ENCODE measurements at places on chromosomes 2 and 18. TPM values are rescaled to one million over a fixed set of nuclear protein-coding genes. Genes with fewer than 3 reads are reported as not detected.

MXD1 gene
- 63.7 TPM for polyA plus RNA-seq

DNPEP gene
- 89.7 TPM for polyA plus RNA-seq

IL36G gene
- polyA plus RNA-seq, result 0.14 TPM

SERPINB13 gene
- polyA plus RNA-seq, result 0.20 TPM

IL36B gene
- polyA plus RNA-seq, result not detected

VAMP5 gene
- polyA plus RNA-seq, result 77.3 TPM

PRKAG3 gene
- 0.01 TPM for polyA plus RNA-seq

ATOH8 gene
- polyA plus RNA-seq, result 49.7 TPM

UGT1A5 gene
- not detected for polyA plus RNA-seq

SMC6 gene
- 7.4 TPM for polyA plus RNA-seq

EIF2AK2 gene
- polyA plus RNA-seq, result 7.5 TPM

CERKL gene
- 1.8 TPM for polyA plus RNA-seq

DIPK1C gene
- not detected for polyA plus RNA-seq

NEU2 gene
- not detected for polyA plus RNA-seq

- DNase-seq, result no peak
- H3K4me3 ChIP-seq, result no peak overlapping the region
- no peaks in the 10 kb centered on the region for H3K36me3 ChIP-seq
- peaks cover 10% of the 10 kb centered on the region for H3K4me1 ChIP-seq
- H3K27me3 ChIP-seq, result no peaks in the 10 kb centered on the region
- peak overlapping the region; percentile 45 for H3K27ac ChIP-seq
These were observed 41.4 kb upstream of the EML4 start for GRCh38 chr2:42127425-42128424.

- H3K27ac ChIP-seq, result peak overlapping the region; percentile 52
- H3K4me3 ChIP-seq, result no peak overlapping the region
- no peak for DNase-seq
- no peaks in the 10 kb centered on the region for H3K27me3 ChIP-seq
- H3K4me1 ChIP-seq, result peaks cover 3% of the 10 kb centered on the region
These were observed 281.9 kb downstream of the ZEB2 start for GRCh38 chr2:144237830-144238627.

DNA sequence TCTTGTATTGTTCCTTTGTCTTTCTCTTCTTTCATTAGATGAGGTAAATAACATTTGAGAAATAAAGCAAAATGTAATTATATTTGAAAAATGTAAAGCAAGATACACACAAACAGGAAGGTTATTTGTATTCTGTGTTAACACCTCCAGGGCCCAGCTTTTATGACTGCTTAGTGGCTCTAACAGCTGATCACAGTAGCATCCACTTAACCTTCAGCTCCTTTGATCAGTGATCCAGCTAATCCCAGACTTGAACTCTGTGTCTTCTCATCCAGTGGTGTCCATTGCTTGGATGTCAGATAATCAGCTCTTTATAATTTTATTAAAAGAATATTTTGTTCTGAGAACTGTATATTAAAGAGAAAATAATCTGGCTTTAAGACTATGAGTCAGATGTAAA lies 44.5 kb downstream of the PSMD14 start:
- H3K4me3 ChIP-seq, result no peak overlapping the region
- H3K4me1 ChIP-seq, result no peaks in the 10 kb centered on the region
- no peaks in the 10 kb centered on the region for H3K36me3 ChIP-seq
- DNase-seq, result no peak

DNA sequence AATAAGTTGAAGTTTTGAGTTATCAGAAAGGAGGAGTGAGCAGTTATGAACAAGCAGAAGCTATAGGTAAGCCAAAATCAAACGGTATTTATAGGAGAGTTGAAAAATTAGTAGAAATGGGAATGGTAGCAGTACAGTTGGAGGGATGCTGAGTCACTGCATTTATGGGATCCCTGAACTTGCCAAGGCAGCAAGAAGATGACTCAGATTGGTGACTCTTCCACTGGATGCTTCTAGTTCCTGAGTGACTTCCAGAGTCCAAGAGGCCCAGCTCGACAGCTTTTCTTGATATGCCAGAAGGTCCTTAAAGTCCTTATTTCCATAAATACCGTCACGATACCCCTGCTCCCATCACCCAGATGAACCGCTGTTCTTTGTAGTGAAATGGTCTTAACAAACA lies 31.1 kb upstream of the ACTR3 start:
- H3K36me3 ChIP-seq, result no peaks in the 10 kb centered on the region
- DNase-seq, result no peak
- H3K27me3 ChIP-seq, result no peaks in the 10 kb centered on the region
- no peaks in the 10 kb centered on the region for H3K4me1 ChIP-seq

- no peaks in the 10 kb centered on the region for H3K27me3 ChIP-seq
- H3K27ac ChIP-seq, result peak overlapping the region; percentile 95
- H3K36me3 ChIP-seq, result no peaks in the 10 kb centered on the region
- H3K4me3 ChIP-seq, result peak overlapping the region; percentile 59
- DNase-seq, result peak; percentile 87
These were observed 539 bp downstream of the LAPTM4A start for GRCh38 chr2:20050646-20051531.

DNA sequence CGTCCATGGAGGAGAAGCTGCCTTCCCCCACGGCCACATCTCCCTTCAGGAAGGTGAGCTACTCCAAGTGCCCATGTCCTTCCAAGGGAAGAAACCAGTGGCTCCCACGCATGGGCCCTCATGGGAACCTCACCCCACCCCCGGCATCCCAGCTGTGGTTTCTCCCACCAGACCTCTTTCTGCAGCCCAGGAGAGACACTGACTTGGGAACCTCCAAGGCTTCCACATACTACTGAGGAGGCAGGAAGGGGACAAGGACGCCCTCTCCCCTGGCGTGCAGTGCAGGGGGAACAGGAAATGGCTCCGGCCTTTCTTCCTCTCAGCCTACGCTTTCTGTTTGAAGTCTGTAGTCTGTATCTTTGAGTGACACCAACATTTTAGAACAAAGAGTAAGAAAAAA lies 104.5 kb upstream of the EPC2 start:
- H3K4me1 ChIP-seq, result peaks cover 3% of the 10 kb centered on the region
- H3K4me3 ChIP-seq, result no peak overlapping the region
- no peaks in the 10 kb centered on the region for H3K27me3 ChIP-seq
- DNase-seq, result no peak

DNA sequence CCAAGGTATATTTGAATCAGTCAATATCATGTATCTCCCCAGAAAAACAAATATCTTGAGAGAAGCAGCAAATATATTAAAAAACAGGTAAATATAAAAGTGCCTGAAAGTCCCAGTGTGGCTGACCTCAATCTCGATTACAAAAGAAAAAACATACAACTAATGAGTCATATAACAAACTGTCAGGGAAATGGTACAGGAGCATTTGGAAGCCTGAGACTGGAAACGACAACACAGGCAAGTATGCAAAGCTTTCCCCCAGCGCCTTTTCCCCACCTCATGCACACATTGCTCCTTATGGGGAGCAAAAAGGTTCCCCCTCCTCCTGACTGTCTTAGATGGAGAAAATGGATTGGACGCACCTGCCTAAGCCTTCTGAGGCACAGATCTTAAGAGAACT lies 230.7 kb downstream of the TMX3 start:
- no peaks in the 10 kb centered on the region for H3K4me1 ChIP-seq
- no peak overlapping the region for H3K4me3 ChIP-seq
- no peak for DNase-seq
- no peak overlapping the region for H3K27ac ChIP-seq
- no peaks in the 10 kb centered on the region for H3K36me3 ChIP-seq
- no peaks in the 10 kb centered on the region for H3K27me3 ChIP-seq

DNA sequence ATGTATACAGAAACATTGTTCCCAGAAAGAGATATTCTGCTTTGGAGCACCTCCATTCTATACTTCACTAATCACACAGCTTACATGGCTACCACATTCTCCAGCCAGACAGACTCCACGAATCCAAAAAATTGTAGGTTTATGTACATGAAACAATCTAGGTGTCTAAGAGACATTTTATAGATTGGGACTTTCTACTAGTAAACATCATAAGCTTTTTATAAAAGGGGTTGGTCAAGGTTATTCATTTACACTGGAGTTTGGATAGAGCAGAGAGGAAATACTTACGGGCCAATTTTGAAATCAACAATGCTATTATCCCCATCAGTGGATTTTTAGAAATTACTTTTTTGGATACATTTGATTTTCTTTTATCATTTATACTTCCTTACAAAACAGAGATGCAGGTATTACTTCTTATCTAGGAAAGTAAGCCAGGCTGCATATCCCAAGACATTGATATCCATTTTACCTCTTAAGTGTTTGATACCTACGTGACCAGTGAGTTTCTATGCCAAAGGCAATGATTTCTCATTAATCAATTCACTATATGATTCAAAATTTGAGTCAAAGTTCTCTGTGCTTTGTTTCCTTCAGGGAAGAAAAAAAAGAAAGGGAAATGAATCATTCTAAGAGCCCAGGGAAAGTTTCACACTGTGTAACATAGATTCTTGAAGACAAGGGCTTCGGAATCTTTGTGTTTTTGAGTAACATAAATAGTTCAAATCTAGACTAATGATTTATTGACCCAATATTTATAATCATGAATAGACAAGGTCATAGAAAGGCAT lies 140.5 kb downstream of the PTH2R start:
- H3K27ac ChIP-seq, result no peak overlapping the region
- H3K36me3 ChIP-seq, result no peaks in the 10 kb centered on the region
- DNase-seq, result no peak
- H3K4me1 ChIP-seq, result no peaks in the 10 kb centered on the region

- no peak overlapping the region for H3K4me3 ChIP-seq
- H3K4me1 ChIP-seq, result no peaks in the 10 kb centered on the region
- no peak overlapping the region for H3K27ac ChIP-seq
- H3K36me3 ChIP-seq, result no peaks in the 10 kb centered on the region
- H3K27me3 ChIP-seq, result no peaks in the 10 kb centered on the region
- no peak for DNase-seq
These were observed 133.4 kb upstream of the LRRTM1 start for GRCh38 chr2:80437959-80438358.

DNA sequence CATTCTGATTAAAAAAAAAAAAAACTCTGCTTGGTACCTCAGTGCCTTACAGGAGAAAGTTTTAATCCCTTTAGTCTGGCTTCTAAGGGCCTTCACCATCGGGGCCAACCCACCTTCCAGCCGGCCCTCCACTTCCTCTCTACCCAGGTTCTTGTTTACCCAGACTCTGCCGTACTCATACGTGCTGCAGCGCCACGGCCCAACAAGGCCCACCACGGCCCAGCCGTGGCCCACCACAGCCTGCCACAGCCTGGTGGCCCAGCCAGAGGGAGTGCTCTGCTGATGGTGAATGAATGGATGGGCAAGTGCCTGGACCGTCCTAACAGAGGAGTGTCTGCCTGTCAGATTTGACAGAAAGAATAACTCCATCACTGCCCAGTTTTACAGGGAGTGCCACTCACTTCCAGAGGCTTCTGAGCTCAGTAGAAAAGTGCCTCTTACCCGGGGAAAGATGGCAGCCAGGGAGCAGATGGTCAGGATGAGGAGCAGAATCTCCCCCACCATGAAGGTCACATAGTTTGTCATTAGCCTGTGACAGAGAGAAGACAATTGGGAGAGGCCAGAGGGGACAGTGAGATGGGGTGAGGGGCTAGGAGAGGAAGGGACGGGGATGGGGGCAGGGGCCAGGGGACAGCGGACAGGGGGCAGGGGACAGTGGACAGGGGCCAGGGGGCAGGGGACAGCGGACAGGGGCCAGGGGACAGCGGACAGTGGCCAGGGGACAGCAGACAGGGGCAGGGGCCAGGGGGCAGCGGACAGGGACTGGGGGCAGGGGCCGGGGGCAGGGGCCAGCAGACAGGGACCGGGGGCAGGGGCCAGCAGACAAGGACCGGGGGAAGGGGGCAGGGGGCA lies 38.2 kb downstream of the CENPO start:
- no peaks in the 10 kb centered on the region for H3K27me3 ChIP-seq
- H3K4me3 ChIP-seq, result no peak overlapping the region
- H3K36me3 ChIP-seq, result peaks cover 3% of the 10 kb centered on the region
- no peak for DNase-seq

DNA sequence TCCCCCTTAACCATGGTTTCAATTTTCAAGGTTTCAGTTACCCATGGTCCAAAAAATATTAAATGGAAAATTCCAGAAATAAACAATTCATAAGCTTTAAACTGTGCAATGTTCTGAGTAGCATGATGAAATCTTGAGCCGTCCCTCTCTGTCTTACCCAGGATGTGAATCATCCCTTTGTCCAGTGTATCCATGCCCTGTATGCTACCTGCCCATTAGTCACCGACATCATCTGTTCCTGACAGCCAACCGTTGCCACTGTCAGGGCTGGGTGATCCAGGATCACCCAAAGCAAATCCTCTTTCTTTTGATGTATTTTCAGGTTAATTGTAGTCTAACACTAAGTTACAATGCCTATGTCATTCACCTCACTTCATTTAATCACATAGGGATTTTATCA lies 15.7 kb upstream of the OLA1 start:
- no peaks in the 10 kb centered on the region for H3K4me1 ChIP-seq
- no peaks in the 10 kb centered on the region for H3K36me3 ChIP-seq
- no peak overlapping the region for H3K4me3 ChIP-seq
- H3K27ac ChIP-seq, result no peak overlapping the region
- DNase-seq, result no peak

DNA sequence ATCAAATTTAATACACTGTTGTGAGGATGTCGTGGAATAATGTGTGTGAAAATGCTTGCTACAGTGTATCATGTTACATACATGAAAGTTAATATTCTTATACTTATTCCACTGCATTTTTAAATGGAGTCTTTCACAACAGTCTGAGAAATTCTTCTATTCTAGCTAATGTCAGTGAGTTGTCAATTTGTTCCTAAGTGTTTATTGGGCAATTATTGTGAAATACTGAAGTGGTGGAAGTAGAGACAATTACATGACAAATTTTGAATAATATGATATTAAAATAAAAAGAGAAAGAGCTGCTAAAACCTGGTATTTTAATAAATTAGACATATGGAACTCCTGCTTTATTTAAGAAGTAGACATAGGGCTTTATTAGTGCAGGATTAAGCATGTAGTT lies 176.1 kb downstream of the PTPRM start:
- no peak overlapping the region for H3K27ac ChIP-seq
- no peak overlapping the region for H3K4me3 ChIP-seq
- no peaks in the 10 kb centered on the region for H3K36me3 ChIP-seq
- no peaks in the 10 kb centered on the region for H3K27me3 ChIP-seq

DNA sequence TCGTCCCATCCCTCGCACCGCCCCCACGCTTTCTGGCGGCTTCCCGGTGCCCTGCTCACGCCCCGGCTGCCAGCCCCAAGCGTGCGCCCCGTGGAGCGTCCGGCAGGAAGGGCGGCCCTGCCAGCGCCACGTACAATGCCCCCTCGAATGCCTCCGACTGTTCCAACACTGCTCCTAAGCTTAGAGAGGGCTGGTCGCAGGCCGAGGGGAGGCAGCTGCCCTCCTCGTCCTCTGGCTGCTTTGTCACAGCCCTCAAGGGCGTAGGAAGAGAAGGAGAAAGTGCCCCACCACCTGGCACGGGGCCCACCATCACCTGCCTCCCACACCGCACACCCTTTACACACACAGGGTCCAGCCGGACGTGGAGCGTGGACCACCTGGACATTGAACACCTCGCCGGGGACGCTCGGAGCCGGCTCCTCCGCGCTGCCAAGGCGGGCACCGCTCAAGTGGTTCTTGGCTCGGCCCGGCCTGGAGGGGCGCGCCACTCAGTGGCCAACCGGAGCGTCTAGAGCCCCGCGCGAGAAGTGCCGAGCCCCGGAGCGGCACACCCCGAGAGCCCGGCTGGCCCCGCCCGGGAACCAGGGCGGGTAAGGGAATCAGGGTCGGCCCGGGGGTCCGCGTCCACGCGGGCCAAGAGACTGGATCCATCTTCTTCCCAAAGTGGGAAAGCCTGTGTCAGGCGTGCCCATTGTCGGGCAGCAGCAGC lies 830 bp downstream of the DNER start:
- peak overlapping the region; percentile 14 for H3K4me3 ChIP-seq
- no peak overlapping the region for H3K27ac ChIP-seq
- DNase-seq, result no peak
- H3K36me3 ChIP-seq, result no peaks in the 10 kb centered on the region
- H3K27me3 ChIP-seq, result peaks cover 83% of the 10 kb centered on the region
- peaks cover 8% of the 10 kb centered on the region for H3K4me1 ChIP-seq
